ENCODE measurements at places on chromosomes 16 and 17.

DNA sequence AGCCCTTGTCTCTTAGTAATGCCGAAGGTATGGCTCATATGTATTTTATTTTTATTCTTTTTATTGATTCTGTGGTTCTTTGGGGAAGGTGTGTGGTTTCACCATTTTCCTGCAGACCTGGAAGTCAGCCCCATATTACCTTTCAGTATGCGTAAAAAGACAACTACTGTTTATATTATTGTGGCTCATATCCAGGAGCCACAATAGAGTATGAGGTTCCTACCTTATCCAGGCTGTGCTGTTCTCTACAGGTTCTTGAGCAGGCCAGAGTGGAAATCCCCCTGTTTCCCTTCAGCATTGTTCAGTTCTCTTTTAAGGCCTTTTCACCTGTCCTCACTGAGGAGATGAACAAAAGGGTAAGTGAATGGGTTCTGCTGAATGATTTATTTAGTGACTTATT lies 33.2 kb downstream of the REXO5 start:
- no peak for DNase-seq

GRCh38 chr17:67143318-67143717 lies 99.0 kb downstream of the CACNG1 start:
- DNase-seq: no peak

GRCh38 chr16:21560462-21560861 lies 38.9 kb upstream of the METTL9 start:
- DNase-seq: no peak

DNA sequence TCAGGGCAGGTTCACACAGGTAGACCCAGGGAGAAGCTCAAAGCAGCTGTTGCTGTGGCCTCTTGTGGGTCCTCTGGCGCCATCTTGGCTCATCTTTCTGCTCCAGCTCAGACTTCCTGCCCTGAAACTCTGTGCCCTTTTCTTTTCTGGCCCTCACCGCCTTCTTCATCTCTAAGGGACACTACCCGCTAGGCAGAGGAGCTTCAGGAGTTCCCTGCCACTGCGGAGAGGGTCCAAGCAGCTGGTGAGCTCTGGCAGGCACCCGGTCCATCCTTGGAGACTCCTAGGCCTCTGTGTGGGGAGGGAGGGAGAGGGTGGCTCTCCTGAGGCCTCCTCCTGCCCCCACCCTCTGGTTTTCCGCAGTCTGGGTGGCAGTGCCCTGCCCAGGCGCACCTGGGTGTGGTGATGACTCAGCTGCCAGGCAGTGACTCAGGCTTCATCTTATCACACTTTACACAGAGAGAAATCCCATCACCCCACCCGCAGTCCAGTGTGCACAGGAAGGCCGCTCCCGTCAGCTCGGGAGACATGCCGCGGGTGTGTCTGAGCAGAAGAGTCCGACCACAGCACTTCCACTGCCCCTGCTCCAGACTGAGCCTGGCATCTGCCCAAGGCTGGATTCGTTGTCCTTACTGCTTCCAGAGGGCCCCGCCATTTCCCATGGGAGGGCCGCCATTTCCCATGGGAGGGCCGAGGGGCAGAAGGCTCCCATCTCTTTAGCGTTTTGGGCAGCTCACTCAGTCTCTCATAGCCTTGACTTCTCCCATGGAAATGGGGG lies 7.3 kb downstream of the NT5C start:
- DNase-seq: no peak
